ENCODE measurements at places on chromosomes 7 and 10. TPM values are rescaled to one million over a fixed set of nuclear protein-coding genes. Genes with fewer than 3 reads are reported as not detected.
A peak's percentile ranks its signal among the peaks of the same experiment; 100 is the strongest.

DNA sequence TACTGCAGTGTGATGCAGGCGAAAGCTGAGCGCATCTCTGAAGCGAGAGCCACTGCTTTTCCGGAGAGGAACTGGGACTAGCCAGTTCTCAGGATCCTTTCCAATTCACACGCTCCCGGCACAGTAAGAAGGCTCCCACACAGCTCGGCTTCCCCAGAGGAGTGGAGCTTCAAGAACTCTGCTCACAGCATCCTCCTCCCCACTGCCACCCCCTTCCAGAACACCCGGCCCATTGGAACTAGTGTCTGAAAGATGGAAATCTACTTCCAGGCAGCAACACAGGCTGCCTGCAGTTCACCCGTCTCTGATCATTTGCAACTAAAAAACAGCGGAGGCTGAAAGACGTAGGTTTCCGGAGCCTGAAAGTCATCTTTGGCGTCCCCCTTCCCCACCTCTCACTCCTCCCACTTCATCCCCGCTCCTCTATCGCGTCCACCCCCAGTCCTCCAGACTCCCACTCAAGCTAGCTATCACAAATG is at the start of gene DGKB:
Gene DGKB, minus strand, starts transcription at position 163 of the 479 bp plus-strand sequence.
- no peaks in the 10 kb centered on the region for H3K4me1 ChIP-seq
- H3K4me3 ChIP-seq = peak within 1 kb of the TSS; percentile 33
- no peak for DNase-seq
- H3K27ac ChIP-seq = no peak within 1 kb of the TSS
- no peaks in the 10 kb centered on the region for H3K27me3 ChIP-seq

GRCh38 chr10:2791774-2792443 is 275.4 kb upstream of the PFKP start:
- DNase-seq = no peak
- H3K27me3 ChIP-seq = no peaks in the 10 kb centered on the region
- H3K4me3 ChIP-seq = no peak overlapping the region
- H3K4me1 ChIP-seq = no peaks in the 10 kb centered on the region
- no peak overlapping the region for H3K27ac ChIP-seq
- no peaks in the 10 kb centered on the region for H3K36me3 ChIP-seq

- H3K36me3 ChIP-seq = no peaks in the 10 kb centered on the region
- H3K27ac ChIP-seq = no peak overlapping the region
- no peak overlapping the region for H3K4me3 ChIP-seq
- peaks cover 16% of the 10 kb centered on the region for H3K4me1 ChIP-seq
Observed at GRCh38 chr10:62813981-62814380, 2.2 kb downstream of the EGR2 start.

DNA sequence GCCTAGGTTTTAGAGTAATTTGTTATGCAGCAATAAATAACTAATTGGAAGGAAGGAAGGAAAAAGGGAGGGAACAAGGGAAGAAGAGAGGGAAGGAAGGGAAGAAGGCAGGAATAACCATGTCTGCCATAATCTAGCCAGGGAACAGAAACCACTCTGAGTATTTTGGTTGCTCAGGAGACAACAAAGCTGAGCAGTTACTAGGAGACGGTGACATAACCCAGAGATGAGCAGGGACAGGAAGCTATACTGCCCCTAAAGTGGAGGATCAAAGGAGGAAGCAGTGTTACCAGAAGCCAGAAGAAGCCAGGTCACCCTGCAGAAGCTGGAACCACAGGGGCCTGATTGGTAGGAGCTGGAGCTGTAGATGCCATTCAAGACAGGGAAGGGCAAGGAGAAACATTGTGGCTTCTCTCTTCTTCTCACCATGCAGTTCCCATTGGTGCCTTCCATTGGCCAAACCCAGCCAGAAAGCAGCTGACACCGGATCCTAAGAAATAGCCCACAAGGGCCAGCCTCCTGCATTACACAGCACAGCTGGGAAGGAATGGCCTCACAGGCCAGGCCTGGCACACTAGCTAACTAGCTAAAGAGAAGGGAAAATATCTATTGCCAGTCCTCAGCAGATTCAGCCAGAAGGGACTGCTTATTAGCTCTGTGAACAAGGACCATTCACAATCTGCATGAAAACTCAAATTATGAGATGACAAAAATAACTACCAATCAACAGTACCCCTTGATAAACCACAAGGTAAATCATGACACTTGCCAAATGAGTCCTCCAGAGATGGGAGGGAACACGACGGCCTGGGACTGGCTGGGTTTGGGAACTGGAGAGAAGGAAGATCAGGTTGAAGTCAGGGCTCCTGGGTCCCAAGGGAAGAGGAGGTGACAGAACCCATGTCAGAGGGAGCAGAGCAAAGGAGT is 184.5 kb upstream of the NFE2L3 start:
- H3K4me3 ChIP-seq = no peak overlapping the region
- DNase-seq = no peak
- no peaks in the 10 kb centered on the region for H3K36me3 ChIP-seq
- H3K27ac ChIP-seq = no peak overlapping the region

FGFR2 gene
- total RNA-seq = 0.17 TPM

THAP5 gene
- 8.1 TPM for total RNA-seq
